ENCODE measurements at places on chromosomes 2 and 18.

DNA sequence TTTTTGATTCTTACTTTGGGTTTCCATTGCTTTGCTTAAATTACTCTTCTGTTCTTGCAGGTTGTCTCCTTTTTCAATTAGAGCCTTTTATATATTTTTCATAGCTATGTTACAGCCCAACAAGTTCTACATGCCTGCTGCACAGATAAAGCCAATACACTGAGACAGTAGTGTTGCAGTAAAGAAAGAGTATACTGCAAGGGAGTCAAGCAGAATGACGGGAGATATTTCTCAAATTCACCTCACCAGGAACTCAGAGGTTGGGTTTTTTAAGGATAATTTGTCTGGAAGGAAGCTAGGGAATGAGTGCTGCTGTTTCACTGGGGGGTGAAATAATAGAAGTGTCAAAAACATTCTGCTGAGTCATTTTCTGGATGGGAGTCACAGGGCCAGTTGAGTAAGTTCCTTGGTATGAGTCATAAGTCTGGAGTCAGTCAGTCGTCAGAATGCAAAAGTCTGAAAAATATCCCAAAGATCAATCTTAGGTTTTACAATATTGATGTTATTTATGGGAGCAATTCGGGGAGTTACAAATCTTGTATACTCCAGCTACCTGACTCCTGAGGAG is 193.0 kb upstream of the RGPD4 start:
- DNase-seq: no peak

GRCh38 chr2:46537624-46538295 is 58.4 kb downstream of the TMEM247 start:
- DNase-seq: no peak

DNA sequence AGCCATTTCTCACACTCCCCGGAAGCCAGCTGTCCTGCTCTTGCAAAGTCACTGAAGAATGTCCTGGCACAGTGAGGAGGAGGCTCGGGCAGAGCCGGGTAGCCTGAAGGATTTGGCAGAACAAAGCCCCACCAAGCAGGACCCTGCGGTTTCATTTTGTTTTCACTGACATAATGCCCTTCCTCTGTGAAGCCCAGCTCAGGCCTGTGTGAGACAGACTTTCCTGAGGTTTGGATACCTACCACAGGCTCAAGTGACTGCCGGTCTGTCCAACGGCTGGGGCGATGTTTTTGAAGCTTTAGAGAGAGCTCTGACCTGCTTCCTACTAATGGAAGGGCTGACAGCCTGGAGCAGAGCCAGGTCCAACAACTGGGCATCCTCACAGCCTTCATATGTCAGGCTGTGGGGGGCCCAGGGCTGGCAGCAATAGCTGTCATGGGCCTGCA is 99.8 kb upstream of the FZD7 start:
- no peak for DNase-seq

GRCh38 chr2:23684395-23685176 is 242.3 kb downstream of the ATAD2B start:
- no peak for DNase-seq

GRCh38 chr2:129205766-129206165 is 773.7 kb upstream of the RAB6C start:
- DNase-seq: no peak

DNA sequence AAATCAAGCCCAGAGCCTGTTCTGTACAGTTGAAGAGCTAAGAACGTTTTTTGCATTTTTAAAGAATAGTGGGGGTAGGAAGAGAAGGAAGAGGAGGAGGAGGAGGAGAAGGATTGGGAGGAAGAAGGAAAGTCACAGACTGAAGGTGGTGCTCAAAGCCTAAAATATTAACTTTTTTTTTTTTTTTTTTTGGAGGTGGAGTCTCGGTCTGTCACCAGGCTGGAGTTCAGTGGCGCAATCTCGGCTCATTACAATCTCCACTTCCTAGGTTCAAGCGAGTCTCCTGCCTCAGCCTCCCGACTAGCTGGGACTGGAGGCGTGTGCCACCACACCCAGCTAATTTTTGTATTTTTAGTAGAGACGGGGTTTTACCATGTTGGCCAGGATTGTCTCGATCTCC is 18.3 kb upstream of the KLHL29 start:
- no peak for DNase-seq

- DNase-seq: no peak
Measured at GRCh38 chr2:236136538-236136937, 31.6 kb downstream of the GBX2 start.

- DNase-seq: no peak
Measured at GRCh38 chr2:212465456-212465855, 73.1 kb downstream of the ERBB4 start.

DNA sequence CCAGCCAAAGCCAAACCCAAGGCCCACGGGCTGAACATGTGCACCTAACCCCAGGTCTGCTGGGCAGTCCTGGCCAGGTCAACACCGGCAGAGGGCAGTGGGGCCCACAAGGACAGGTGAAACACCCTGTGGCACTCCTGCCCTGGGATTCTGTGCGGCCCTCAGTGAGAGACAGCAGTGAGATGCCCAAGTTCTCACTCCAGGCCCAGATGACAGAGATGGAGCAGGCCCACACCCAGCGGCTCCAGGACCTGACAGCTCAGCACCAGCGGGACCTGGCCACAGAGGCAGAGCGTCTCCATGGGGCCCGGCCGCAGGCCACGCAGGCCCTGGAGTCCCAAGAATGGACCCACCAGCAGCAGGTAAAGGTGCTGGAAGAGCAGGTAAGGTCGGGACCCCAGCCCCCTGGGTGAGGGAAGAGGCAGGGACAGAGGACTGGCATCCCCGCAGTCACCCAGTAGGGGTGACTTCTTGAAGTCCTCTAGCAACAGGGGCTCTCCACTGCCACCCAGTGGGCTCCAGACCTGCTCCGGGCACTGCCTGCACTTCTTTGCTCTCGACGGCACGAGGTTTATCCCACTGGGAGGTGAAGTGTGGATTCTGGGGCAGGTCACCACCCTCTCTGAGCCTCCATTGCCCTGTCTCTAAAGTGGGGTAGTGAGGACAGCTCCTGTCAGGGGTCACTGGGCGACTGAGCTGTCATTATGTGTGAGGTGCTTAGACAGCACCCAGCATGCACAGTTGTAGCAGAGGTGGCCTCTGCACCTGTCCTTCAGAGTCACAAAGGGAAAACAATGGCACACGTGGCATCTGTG is 8.8 kb upstream of the SNED1 start:
- DNase-seq: peak; percentile 60

DNA sequence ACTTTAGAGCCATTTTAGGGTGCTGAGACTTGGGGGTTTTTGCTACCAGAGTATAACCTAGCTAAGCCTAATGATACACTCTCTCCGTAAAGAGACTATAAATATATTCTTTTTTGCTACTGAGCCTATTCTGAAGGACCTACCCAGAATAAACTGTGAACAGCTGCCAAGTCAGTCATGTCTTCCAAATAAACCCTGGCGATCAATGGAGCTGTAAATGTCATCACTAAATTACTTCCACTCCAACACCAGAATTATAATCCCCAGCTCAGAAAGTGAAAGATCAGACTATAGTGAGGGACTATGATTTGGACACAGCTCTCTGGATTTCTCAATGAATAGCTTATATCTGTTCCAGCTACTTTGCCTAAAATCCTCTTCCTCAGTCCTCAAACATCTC is 178.9 kb downstream of the METTL4 start:
- no peak for DNase-seq

DNA sequence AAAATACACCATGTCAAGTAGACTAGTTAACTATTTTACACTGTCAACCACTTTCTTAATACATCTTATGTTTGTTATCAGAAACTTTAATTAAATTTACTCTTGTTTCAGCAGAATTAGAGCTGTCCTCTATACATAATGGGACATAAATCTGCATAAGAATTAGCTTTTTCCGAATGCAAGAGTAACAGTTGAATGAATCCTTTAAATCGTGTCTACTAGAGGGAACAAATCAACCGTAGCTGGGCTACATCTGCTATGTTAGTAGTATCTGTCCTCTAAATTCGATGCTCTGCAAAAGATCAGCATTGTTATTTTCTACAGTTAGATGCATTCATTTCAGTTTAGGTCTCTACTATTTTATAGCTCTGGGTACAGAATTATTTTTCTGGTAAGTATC is 1090.6 kb downstream of the DPP10 start:
- no peak for DNase-seq

DNA sequence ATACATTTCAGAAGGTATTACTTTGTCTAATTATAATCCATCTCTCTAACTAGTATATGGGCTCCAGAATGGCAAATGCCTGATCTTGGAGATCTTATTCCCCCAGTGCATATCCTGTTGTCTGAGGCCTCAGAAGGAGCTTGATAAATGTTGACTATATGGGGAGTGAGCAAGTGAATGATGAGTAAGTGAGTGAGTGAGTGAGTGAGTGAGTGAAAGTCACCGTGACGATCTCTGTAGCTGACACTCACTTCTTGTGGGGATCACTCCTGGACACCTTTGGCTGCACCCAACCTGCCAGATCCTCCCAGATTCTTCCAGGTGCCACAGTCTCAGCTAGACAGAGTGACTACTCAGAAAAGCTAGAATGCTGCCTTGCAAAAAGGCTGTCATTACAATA is 2.8 kb downstream of the XDH start:
- DNase-seq: no peak

DNA sequence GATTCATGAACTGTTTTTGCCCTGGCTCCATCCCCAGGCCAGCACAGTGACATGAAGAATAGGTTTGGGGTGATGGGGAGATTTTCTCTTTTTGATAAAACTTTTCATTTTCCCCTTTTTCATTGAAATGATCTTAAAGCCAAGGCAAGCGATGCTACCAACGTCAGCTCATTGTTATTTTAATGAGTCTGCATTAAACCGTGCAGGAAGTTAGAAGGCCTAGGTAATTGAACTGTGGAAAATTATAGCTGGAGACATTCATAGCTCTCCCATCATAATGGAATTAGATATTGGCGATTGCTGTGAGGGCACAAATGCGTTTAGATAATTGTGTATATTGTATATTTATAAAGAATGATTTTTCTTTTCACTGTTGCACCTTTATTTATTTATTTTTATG is 33.2 kb downstream of the SMARCAL1 start:
- no peak for DNase-seq

DNA sequence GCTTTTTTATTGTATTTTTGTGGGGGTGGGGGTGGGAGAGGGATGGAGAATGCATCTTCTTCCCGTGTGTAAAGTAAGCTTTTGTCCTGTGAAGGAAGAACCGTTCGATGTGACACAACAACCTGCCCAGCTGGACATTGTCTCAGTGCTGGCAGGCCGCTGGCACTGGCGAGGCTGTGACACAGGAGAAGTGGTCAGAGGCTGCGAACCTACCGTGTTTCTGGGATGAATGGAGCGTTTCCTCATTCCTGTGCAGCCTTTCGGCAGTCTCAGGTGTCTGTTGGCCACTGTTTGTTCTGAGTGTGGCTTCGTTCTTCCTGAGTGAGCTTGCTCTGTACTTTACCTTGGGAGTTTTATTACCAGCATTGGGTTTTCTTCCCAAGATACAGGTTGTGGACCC is 8.0 kb downstream of the RAMP1 start:
- no peak for DNase-seq

DNA sequence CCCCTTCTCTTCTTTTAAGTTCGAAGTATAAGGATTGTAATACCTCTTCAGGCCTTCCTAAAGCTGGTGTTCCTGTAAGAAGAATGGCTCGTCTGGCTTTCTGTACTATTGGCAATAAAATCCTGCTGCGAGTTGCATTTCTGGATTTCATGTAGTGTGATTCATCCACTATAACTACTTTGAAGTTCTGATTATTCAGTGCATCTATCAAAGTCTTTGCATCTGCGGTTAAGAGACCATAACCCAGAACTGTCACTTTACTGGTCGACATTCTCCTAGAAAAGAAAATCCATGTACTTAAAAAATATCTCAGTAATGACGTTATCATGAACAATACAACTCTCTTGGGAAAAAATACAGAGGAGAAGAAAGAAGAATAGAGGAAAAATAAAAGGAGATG is 181.1 kb downstream of the ZRANB3 start:
- DNase-seq: no peak

- DNase-seq: no peak
Measured at GRCh38 chr2:147204102-147204501, 640.7 kb upstream of the ACVR2A start.

GRCh38 chr2:34123996-34124785 is 525.1 kb upstream of the FAM98A start:
- DNase-seq: no peak

GRCh38 chr18:41126541-41127235 is 828.3 kb upstream of the PIK3C3 start:
- no peak for DNase-seq

DNA sequence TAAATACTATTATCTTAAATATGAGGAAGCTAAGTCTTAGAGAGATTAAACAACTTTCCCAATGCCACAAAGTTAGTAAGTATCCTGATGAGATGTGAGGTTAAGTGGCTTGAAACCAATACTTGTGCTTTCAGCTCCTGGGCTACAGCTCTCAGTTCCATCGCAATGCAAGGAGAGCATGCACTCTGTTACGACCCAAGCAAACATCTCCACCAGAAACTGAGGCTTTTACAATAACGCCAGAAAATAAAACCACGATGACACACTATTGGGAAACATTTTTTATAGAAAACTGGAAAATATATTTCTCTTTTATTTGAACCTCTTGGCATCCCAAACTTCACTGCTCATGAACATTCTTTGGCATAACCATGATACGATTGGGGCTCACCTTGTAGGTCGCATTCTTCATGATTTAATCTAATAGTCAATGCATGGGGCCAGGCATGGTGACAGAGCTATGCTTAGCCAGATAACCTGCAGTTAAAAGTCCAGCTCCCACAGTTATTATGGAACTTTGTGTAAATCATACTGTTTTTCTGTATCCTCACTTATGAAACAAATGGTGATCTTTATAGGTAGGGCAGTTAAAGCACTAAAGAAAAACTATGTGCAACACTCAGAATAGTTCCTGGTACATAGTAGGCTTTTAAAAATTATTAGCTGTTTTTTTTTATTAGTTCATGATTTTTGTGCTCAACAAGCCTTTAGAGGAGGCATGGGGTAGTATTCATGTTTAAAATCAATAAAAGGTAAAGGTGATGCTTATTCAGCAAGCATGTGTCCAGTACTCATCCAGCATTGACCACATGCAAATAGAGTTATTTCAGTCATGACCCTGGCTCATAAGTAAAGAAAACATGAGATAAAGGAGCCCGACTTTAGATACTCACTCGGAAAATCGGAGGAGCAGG is 238.3 kb upstream of the TRIB2 start:
- DNase-seq: no peak

GRCh38 chr2:43058726-43059110 is 167.7 kb downstream of the ZFP36L2 start:
- DNase-seq: peak; percentile 8

GRCh38 chr2:124530203-124530602 is 505.1 kb downstream of the CNTNAP5 start:
- no peak for DNase-seq
